ENCODE measurements at places on chromosomes 5 and 9.

DNA sequence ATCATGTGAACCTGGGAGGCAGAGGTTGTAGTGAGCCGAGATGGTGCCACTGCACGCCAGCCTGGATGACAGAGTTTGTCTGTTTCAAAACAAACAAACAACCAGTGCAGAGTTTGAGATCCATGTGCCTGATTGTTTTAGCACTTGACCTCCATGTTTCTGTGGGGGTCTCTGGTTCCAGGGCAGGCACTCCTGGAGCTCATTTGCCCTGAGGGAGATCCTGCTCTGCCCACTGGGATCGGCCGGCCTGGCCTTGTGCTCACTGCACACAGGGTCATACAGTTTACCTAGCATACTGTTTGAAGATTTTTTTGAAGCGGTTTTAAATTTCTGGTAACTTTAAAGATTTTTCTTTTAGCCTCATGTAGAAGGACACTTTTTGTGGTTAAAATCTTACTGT is 78.4 kb downstream of the EHMT1 start:
- DNase-seq, result no peak

DNA sequence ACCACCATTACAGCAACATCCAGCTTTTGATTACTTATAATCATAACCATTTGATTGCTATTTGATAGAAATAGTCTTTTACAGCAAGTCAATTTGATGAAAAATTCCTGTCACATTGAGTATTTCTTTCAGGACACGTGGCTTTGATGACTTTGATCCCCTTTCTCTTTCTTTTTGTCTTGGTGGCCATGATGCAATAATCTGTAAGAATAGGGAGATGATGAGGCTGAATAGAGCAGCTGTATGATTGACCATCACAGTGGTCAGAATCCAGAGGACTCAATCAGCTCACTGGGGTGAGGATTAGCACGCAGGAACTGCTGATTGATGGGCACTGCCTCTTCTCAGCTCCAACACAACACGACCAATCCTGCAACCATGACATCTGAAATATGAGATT is 262.7 kb downstream of the PARP8 start:
- no peak for DNase-seq

DNA sequence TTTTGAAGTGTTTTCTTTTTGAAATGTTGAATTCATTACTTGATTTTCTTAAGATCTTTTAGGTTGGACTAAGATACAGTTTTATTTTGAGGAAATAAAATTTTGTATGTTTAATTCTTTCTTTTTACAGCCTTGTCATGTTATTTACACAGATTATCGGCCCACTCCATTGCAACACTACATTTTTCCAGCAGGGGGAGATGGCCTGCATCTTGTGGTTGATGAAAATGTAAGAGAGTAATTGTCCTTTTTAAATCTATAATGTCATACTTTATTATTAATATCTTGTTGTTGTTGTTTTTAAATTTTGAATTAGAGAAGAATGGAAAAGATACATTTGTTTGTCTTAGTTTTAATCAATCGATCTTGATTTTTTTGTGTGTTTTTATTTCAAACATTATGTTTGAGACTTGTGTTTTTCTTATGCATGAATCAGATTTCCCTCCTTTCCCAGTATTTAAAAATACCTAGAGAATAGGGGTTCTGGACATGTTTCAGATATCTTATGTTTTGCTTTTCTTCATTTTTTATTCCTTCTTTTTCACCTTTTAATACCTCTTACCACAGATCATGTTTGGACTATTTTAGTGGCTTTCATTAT is 36.7 kb downstream of the MTREX start:
- DNase-seq, result no peak

GRCh38 chr5:64653766-64654560 is 36.3 kb upstream of the SHISAL2B start:
- DNase-seq, result no peak

GRCh38 chr9:7163932-7164331 is 406.2 kb downstream of the KDM4C start:
- DNase-seq, result no peak

DNA sequence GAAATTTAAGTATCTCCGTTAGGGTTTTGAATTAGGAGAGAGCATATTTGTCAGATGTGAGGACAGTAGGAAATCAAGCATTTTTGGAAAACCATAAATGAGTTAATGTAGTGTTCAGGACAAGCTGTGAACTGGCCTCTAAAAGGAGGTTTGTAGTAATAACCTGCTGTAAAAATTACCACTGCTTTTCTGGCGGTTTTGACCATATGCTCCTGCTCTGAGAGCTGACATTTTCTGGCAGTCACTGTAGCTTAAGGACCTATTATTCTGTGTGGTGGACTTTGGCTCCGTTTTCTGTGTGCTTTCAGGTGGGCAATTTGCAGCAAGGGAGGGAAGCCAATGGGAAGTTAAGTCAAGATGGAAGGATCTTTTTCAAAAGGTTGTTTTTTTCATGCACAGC is 111.1 kb downstream of the SGCD start:
- no peak for DNase-seq

DNA sequence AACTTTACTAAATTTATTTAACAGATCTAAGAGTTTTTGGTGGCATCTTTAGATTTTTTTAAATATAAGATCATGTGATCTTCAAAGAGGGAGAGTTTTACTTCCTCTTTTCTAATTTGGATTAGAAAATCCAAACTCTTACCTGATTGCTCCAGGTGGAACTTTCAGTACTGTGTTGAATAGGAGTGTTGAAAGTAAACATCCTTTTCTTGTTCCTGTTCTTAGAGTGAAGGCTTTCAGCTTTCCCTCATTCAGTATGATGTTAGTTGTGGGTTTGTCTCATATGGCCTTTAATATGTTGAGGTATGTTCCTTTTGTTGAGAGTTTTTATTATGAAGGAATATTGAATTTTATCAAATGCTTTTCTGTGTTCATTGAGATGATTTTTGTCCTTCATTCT is 650.0 kb upstream of the SGCD start:
- no peak for DNase-seq

GRCh38 chr5:88388476-88389337 is 120.1 kb upstream of the TMEM161B start:
- DNase-seq, result no peak

- DNase-seq, result no peak
Observed at GRCh38 chr5:24735284-24735683, 90.5 kb upstream of the CDH10 start.

GRCh38 chr9:37936965-37937364 is 33.0 kb upstream of the SLC25A51 start:
- DNase-seq, result no peak

DNA sequence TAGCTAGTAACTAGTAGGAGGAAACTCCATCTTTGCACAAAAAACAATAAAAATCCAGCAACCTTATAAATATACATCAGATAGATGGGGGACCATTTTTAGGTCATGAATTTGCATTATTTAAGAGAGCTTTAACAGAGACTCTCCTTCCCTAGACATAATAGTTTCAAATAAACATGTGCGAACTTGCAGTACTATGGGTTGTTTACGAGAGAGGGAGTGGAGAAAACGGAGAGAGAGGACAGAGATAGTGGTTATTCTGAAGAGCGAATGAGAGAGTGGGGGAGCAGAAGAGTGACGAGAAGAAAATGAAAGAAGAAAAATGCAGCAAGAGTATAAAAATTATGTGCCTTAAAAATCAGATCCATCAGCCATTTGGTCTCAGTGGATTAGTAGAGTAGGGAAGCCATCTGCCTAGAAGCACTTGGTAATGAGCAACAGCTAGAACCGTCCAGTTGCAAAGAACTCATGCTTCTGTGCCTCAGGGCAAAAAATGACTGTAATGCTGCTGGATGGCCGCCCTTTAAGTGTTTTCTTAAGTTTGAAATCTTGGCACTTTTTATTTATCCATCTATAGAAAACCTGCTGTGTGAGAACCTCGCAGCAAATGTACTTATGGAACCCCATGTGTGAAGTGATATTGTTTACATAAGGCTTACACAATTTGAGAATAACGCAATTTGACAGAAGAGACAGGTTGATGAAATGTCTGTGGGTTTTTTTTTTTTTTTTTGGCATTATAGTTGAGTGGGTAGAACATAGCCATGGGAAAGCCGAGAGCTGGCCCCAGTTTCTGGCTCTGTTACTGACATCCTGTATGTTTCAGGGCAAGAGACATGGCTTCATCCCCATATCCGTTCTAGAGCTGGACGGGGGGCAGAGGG is 95.6 kb upstream of the ZNF608 start:
- no peak for DNase-seq

DNA sequence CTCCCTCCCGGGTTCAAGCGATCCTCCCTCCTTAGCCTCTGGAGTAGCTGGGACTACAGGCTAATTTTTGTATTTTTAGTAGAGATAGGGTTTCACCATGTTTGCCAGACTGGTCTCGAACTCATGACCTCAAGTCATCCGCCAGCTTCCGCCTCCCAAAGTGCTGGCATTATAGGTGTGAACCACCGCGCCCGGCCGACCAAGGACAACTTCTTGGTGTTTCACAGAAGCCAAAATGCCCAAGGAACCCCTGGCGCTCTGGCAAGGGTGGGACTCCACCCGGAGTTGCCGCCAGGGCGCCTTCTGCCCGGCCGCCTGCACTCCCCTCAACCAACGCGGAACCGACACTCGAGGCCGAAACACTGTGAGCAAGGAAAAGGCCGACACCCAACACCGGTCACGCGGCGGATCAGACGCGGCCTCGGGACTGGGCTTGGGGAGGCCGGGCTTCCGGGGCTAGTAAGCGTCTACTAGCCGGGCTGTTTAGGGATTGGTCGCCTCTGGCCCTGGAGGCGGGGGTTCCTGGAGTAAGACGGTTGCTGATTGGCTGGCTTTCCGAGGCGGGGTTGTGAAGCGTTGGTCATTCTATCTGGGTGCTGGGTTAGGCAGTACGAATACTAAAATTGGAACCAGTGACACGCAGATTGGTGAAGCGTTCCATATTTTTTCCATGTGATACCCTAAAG is 7.7 kb upstream of the CFAP157 start:
- DNase-seq, result no peak

DNA sequence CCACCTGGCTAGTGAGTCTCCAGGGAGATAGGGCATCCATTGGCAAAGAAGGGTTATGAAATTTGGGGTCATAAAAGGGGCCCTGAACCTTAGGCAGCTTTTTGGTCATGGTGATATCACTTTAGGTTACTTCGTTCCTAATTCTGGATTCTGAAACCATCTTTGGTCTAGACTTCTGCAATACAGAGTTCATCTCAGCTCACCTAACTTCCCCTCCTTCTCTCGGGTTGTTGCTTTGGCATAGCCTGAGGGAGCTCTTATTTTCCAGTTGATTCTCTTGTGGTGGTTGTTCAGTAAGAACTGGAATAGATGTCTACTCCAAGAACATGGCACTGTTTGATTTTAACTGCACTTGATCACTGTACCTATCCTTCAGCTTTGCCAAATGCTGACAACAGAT is 148.9 kb upstream of the RUSC2 start:
- DNase-seq, result no peak

- DNase-seq, result no peak
Observed at GRCh38 chr5:36957953-36958537, 81.5 kb downstream of the NIPBL start.

Data from vagina (tissue), 2 donors.